ENCODE measurements at places on chromosomes 12 and 14. TPM values are rescaled to one million over a fixed set of nuclear protein-coding genes. Genes with fewer than 3 reads are reported as not detected.

Gene CCDC177
- total RNA-seq = 0.06 TPM

- DNase-seq = no peak
- no peaks in the 10 kb centered on the region for H3K36me3 ChIP-seq
- H3K27me3 ChIP-seq = no peaks in the 10 kb centered on the region
- H3K4me3 ChIP-seq = no peak overlapping the region
Observed at GRCh38 chr12:20436316-20436715, 68.0 kb downstream of the PDE3A start.

GRCh38 chr12:113862590-113863454 lies 103.3 kb downstream of the RBM19 start:
- peaks cover 24% of the 10 kb centered on the region for H3K4me1 ChIP-seq
- H3K4me3 ChIP-seq = peak overlapping the region; percentile 17
- H3K27me3 ChIP-seq = no peaks in the 10 kb centered on the region
- H3K36me3 ChIP-seq = no peaks in the 10 kb centered on the region

DNA sequence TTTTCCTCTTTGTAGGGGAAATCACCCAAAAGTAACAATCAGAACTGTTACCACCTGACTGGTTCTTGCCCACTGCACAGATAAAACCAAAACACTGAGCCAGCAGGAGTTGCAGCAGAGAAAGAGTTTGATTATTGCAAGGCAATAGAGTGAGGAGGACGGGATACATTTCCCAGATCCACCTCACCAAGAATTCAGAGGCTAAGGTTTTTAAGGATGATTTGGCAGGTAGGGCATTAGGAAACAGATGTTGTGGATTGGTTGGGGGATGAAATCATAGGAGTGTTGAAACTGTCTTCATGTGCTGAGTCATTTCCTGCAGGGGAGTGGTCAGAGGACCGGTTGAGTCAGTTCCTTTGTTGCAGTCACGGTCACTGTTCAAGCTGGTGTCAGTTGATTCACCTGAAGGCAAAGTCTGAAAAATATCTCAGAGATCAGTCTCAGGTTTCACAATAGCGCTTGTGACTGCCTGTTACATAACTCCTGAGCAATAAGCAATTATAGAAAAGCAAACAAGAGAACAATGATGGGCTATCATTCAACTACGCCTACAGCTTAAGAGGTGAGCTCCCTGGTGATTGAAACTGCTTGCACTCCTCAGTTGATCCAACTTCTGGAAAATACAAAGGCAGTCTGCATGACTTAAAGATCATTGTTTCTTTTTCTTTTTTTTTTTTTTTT lies 20.3 kb upstream of the AMN1 start:
- H3K27ac ChIP-seq = peak overlapping the region; percentile 39
- H3K4me3 ChIP-seq = no peak overlapping the region
- H3K27me3 ChIP-seq = no peaks in the 10 kb centered on the region
- peaks cover 16% of the 10 kb centered on the region for H3K4me1 ChIP-seq
- DNase-seq = peak; percentile 68

Gene BMP4
- total RNA-seq = 42.9 TPM

Gene CD4
- total RNA-seq = not detected

Gene RPS6KL1
- 1.8 TPM for total RNA-seq

DNA sequence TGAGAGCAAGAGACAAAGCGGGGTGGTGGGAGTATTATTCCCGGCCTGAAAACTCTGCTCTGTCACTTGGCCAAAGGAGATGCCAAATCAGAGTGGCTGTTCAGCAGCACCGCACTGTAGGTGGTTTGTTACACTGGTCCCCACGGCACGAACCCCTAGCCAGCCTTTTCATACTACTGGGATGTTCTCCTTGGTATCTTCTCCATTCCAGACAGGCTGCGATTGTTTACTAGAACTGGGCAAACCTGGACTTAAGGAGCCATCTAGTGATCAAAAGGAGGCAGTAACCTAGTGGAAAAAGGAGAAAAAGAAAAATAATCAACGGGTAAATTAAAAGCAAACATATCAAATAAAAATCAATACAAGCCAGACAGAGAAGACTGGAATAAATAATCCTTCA lies 58.9 kb upstream of the TMTC2 start:
- no peak overlapping the region for H3K27ac ChIP-seq
- no peaks in the 10 kb centered on the region for H3K36me3 ChIP-seq
- H3K4me3 ChIP-seq = no peak overlapping the region
- H3K4me1 ChIP-seq = no peaks in the 10 kb centered on the region

Gene CEP170B
- 0.12 TPM for total RNA-seq

- no peaks in the 10 kb centered on the region for H3K4me1 ChIP-seq
- DNase-seq = no peak
- H3K27me3 ChIP-seq = no peaks in the 10 kb centered on the region
- H3K36me3 ChIP-seq = no peaks in the 10 kb centered on the region
- H3K27ac ChIP-seq = no peak overlapping the region
Observed at GRCh38 chr12:55694188-55694515, 13.6 kb downstream of the ITGA7 start.

Gene TAS2R20
- total RNA-seq = 0.86 TPM

- H3K27me3 ChIP-seq = no peaks in the 10 kb centered on the region
- no peak overlapping the region for H3K4me3 ChIP-seq
- peak; percentile 67 for DNase-seq
- peaks cover 28% of the 10 kb centered on the region for H3K36me3 ChIP-seq
Observed at GRCh38 chr12:57614948-57615500, 3.8 kb downstream of the ARHGEF25 start.

GRCh38 chr12:57734591-57734990 lies 4.0 kb downstream of the AGAP2 start:
- no peak overlapping the region for H3K4me3 ChIP-seq
- H3K36me3 ChIP-seq = no peaks in the 10 kb centered on the region
- peaks cover 37% of the 10 kb centered on the region for H3K4me1 ChIP-seq
- DNase-seq = peak; percentile 97
- H3K27ac ChIP-seq = peak overlapping the region; percentile 50
- H3K27me3 ChIP-seq = peaks cover 23% of the 10 kb centered on the region

Gene INSM2
- 0.38 TPM for total RNA-seq

- H3K36me3 ChIP-seq = 0 out of 2 replicates have a peak, but pooled peaks cover 5% of the 10 kb centered on the region
- no peak overlapping the region for H3K27ac ChIP-seq
- DNase-seq = peak; percentile 12
- no peak overlapping the region for H3K4me3 ChIP-seq
- H3K27me3 ChIP-seq = no peaks in the 10 kb centered on the region
Observed at GRCh38 chr14:80202888-80203562, 8.3 kb downstream of the DIO2 start.

DNA sequence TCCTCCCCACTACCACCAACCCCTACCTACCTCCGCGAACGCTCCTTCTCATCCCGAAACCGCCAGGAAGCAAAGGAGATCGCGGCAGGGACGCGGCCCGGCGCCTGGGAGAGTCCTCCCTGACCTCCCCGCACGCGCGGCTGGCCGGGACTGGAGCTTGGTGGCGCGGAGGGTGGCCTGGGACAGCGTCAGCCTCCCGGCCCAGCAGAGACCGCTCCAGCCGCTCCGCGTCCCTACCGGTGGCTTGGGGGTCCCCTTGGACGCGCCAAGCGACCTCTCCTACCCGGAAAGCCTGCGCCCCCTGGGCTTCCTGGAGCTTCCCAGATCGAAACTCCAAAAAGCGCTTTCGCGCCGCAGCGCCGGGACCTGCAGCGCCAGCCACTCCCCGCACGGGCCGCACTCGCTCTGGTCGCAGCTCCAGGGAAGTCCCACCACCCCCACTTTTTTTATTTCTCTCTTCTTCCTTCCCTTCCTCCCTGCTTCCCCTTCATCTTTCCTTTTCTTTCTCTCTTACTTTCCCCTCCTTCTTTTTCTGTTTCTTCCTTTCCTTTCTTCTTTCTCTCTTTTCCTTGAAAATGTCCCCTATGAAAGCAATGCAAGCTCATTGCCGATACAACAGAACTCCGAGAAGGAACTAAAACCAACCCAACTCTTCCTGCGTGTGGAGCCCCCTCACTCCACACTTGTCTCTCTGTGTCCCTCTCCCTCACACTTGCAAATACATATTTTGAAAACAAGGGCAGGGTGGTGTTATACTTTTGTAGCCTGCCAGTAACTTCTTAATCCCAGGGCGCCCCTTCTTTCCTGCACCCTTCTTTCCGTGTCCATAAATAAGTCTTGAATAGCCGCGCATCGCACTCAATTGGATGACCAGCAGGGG lies 3.8 kb downstream of the DIO3 start:
- no peaks in the 10 kb centered on the region for H3K27me3 ChIP-seq
- no peak for DNase-seq
- no peaks in the 10 kb centered on the region for H3K36me3 ChIP-seq

Gene VRK1
- 119 TPM for total RNA-seq

DNA sequence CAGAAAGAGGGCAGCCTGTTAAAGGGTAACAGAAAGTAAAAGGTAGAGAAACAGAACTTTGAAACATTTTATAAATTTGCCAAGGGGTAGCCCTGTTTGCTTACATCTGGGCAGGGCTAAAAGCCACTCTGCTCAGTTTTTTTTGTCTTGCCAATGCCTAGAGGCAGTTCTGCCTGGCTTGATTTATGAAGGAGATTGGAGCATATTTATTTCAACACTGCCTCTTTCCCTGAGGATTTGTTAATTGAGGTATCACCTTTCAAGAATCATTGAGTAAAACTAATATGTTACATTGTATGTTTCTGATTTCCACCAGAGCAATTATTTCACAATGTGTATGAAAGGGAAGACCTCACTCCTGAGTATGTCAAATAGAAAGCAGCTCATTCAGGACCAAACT lies 160.8 kb downstream of the GXYLT1 start:
- no peak overlapping the region for H3K27ac ChIP-seq
- H3K36me3 ChIP-seq = no peaks in the 10 kb centered on the region
- no peaks in the 10 kb centered on the region for H3K27me3 ChIP-seq
- DNase-seq = no peak
- H3K4me3 ChIP-seq = no peak overlapping the region

GRCh38 chr14:101454229-101454628 lies 107.1 kb upstream of the DIO3 start:
- no peak overlapping the region for H3K27ac ChIP-seq
- H3K36me3 ChIP-seq = no peaks in the 10 kb centered on the region
- H3K27me3 ChIP-seq = no peaks in the 10 kb centered on the region
- H3K4me1 ChIP-seq = no peaks in the 10 kb centered on the region
- no peak overlapping the region for H3K4me3 ChIP-seq

DNA sequence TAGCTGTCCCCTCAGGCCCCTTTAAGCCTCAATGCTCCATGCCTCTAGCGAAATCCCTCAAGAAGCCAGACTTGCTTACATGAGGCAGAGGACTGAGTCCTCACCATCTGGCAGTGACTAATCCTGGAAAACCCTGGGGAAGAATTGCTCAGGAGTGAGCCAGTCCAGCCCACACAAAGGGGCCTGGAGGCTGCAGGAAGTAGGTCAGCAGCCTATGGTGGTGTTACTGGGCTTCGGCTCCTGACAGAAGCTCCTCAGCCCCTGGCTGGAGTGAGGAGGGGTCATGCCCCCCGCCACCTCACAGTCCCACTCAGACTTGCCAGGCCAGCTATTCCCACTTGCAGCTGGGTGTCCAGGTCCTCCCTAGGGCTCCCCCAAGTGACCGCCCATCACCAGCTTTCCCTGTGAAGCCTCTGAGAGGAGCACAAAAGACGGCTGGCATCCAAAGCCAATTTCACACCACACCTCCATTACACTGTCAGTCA lies 250.5 kb downstream of the DPF3 start:
- DNase-seq = peak; percentile 13
- no peaks in the 10 kb centered on the region for H3K4me1 ChIP-seq
- H3K4me3 ChIP-seq = no peak overlapping the region
- no peak overlapping the region for H3K27ac ChIP-seq
- H3K27me3 ChIP-seq = no peaks in the 10 kb centered on the region
- no peaks in the 10 kb centered on the region for H3K36me3 ChIP-seq

DNA sequence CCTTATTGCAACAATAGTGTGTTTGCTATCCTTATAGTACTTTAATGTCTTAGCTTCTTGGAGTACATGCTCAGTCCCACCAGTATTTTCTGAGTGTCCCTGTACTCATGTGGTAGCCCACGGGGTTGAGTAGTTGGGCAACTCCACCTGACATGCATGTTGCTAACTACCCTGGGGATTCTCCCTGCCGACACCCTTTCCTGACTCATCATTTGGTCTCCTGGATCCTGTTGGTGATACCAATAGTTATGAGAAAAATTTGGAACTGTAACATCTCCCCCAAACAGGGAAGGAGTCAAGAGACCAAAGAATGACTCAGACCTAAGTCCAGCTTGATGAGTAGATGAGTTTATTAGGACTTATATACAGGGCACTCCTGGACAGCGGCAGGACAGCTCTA lies 101.6 kb downstream of the BRMS1L start:
- H3K4me1 ChIP-seq = no peaks in the 10 kb centered on the region
- no peak overlapping the region for H3K4me3 ChIP-seq
- H3K27me3 ChIP-seq = no peaks in the 10 kb centered on the region
- H3K36me3 ChIP-seq = no peaks in the 10 kb centered on the region

- peaks cover 5% of the 10 kb centered on the region for H3K4me1 ChIP-seq
- no peak for DNase-seq
- no peak overlapping the region for H3K4me3 ChIP-seq
- H3K27me3 ChIP-seq = no peaks in the 10 kb centered on the region
- H3K36me3 ChIP-seq = no peaks in the 10 kb centered on the region
Observed at GRCh38 chr12:49901026-49901425, 2.7 kb downstream of the FAIM2 start.

DNA sequence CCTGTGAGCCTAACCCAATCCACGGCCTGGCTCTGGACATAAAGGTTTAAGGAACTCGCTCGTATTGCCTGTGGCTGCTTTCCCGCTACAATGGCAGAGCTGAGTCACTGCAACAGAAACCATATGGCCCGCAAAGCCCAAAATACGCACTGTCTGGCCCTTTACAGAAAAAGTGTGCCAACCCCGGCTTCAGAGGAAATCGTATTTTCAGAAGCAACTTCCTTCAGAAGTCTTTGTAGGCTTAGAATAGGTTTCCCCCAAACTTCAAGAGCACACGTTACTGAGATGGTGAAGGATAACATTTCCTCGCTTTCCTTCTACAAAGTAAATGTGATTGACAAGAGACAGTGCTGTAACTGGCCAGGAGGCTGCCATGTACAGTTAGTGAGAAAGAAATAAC lies 34.8 kb upstream of the TESC start:
- no peaks in the 10 kb centered on the region for H3K27me3 ChIP-seq
- H3K36me3 ChIP-seq = no peaks in the 10 kb centered on the region
- no peak overlapping the region for H3K4me3 ChIP-seq
- DNase-seq = no peak
- H3K27ac ChIP-seq = no peak overlapping the region
- H3K4me1 ChIP-seq = no peaks in the 10 kb centered on the region

DNA sequence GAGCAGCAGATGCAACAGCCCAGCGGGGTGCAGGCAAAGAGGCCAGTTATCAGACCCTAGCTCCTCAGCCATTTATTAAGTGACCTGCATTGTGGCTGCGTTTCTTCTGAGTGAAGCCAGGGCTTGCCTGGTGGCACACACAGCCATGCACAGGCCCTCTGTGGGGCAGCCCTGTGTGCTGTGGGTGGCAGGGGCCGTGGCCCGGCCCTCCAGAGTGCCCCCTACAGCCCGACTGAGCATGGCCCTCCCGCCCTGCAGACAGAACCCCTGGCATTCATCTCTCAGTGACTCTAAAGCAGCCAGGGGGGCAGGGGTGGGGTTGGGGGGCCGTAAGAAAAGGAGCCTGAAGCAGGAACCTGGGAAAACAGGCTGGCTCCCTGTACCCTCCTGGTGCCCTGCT lies 226.0 kb upstream of the PWP1 start:
- H3K36me3 ChIP-seq = no peaks in the 10 kb centered on the region
- no peak overlapping the region for H3K4me3 ChIP-seq
- no peak overlapping the region for H3K27ac ChIP-seq
- no peak for DNase-seq
- H3K27me3 ChIP-seq = no peaks in the 10 kb centered on the region
- no peaks in the 10 kb centered on the region for H3K4me1 ChIP-seq

GRCh38 chr14:102374264-102374663 lies 11.5 kb downstream of the TECPR2 start:
- DNase-seq = no peak
- H3K27ac ChIP-seq = no peak overlapping the region
- H3K36me3 ChIP-seq = peaks cover 18% of the 10 kb centered on the region
- no peaks in the 10 kb centered on the region for H3K27me3 ChIP-seq
- H3K4me3 ChIP-seq = no peak overlapping the region

Gene TGFB3
- 4.9 TPM for total RNA-seq
